ENCODE measurements at places on chromosomes 13 and 19. TPM values are rescaled to one million over a fixed set of nuclear protein-coding genes. Genes with fewer than 3 reads are reported as not detected.

GRCh38 chr13:112616586-112617362 is 28.8 kb upstream of the TUBGCP3 start:
- H3K4me3 ChIP-seq = no peak overlapping the region
- no peaks in the 10 kb centered on the region for H3K4me1 ChIP-seq
- H3K36me3 ChIP-seq = no peaks in the 10 kb centered on the region
- peaks cover 4% of the 10 kb centered on the region for H3K27me3 ChIP-seq

DNA sequence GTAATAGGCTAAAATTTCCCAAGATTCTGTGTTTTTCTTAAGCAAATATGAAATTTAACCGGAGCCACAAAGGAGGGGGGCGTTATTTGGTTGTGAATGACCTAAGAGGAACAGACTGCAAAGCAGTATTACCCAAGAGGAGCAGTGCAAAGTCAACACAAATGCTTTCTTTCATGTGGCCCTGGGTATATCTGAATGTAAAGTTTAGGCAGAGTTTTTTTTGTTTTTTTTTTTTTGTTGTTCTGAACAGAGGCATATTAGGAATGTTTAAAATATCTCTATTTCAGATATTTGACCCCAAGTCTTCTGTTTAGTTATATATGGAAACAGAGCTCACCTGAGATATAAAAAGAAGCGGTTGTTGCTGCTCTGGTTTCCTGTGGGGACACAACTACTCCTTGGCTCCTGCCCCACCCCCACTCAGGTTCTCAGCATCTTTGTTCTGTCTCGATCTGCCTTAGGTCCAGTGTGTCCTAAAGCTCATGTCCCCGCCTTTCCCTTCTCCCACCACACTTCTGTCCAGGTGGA is 220.7 kb downstream of the RFC3 start:
- no peaks in the 10 kb centered on the region for H3K36me3 ChIP-seq
- no peak for DNase-seq
- H3K27me3 ChIP-seq = no peaks in the 10 kb centered on the region
- no peak overlapping the region for H3K4me3 ChIP-seq
- no peaks in the 10 kb centered on the region for H3K4me1 ChIP-seq
- H3K27ac ChIP-seq = no peak overlapping the region

- peak; percentile 56 for DNase-seq
- H3K36me3 ChIP-seq = no peaks in the 10 kb centered on the region
- no peak within 1 kb of the TSS for H3K27ac ChIP-seq
- peaks cover 46% of the 10 kb centered on the region for H3K27me3 ChIP-seq
Measured at GRCh38 chr19:47573071-47574026, at the start of gene ZNF541. Gene ZNF541, minus strand, starts transcription at chr19:47573148. Its CDS starts 17,292 bp downstream, at chr19:47555856.

DNA sequence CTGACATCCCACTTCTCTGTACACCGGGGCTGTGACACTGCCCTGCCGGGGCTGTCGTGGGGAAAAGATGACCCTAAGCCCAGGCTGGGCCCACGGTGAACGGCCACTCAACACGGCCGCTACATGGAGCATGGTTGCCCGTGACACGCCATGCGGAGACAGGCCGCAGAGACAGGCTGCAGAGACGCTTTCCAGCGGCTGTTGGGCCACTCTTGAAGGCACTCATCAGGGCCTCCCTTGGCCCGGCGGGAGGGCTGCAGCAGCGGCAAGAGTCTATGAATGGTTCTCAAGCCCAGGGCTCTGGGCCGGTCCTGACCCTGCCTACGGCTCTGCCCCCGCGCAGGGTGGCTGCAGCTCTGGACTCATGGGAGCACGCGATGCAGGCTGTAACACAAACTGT is 22.1 kb downstream of the ADPRHL1 start:
- no peak for DNase-seq
- H3K4me1 ChIP-seq = no peaks in the 10 kb centered on the region
- H3K27me3 ChIP-seq = no peaks in the 10 kb centered on the region
- no peaks in the 10 kb centered on the region for H3K36me3 ChIP-seq

DNA sequence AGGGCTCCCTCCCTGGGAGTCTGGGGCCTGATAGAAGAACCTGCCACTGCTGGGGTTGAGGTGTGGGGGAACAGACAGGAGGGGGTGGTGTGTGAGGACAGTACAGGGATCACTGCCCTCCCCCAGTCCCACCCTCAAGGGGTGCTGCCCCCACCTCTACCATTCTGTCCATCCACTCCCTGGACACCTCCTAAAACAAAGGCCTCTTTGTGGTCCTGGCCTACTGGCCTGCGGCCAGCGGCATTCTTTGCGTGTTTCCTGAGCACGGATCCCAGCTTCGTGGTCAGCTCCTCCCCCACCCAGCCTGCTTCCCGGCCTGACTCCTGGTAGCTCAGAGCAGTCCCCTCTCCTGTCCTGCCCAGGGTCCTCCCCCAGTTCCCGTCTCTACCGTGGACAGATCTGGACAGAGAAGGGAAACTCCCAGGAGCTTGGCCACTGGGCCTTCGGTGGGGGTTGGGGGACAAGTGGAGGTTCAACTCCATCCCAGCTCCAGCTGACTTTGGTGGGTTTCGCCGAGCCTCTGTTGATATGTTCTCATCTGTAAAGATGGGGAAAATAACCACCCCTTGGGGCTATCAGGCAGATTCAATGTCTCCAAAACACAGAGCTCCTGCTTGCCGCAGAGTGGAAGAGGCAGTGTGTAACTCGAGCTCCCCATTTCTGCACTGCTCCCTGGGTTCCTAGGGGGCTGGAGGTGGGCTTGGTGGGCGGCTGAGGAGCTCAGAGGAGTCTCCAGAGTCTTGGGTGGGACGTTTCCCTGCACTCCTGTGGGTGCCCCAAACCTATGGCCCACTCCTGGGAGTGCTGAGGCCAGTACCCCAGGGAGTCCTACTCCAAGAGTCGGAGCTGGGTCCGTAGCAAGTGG is 48.7 kb downstream of the LYL1 start:
- no peak for DNase-seq
- H3K36me3 ChIP-seq = no peaks in the 10 kb centered on the region
- H3K27ac ChIP-seq = no peak overlapping the region
- H3K27me3 ChIP-seq = peaks cover 4% of the 10 kb centered on the region
- H3K4me1 ChIP-seq = peaks cover 9% of the 10 kb centered on the region

The EVI5L gene
- 11.8 TPM for total RNA-seq

The MEDAG gene
- not detected for total RNA-seq

The JSRP1 gene
- 3.0 TPM for total RNA-seq

The CATSPERD gene
- not detected for total RNA-seq
